ENCODE measurements at places on chromosomes 3 and 15.
A peak's percentile ranks its signal among the peaks of the same experiment; 100 is the strongest.

DNA sequence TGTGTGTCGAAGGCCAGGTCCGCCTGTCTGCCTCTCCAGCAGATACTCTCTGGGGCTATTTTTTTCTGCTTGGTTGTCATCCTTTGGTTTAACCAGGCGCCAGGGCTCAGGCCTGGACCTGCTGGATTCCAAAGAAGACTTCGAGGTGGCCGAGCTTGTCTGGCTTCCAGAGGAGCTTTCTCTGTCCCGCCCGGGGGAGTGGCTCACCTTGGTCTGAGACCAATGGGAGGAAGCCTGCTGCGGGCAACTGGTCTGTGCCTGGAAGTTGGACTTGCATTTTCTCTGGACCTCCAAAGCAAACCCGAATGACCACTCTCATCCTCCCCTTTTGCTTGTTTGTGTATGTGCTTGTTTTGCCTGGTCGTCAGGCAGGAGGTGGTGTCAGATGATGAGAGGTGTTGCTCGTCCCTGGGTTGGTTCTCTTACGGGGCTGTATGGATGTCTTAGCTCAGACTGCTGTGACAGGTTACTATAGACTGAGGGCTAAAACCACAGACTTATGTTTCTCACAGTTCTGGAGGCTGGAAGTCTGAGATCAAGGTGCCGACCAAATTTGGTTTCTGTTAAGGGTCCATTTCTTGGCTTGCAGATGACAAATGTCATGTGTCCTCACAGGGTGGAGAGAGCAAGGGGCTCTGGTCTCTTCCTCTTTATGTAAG is 19.3 kb downstream of the IGF1R start:
- DNase-seq: no peak

- no peak for DNase-seq
Measured at GRCh38 chr3:133830071-133830470, 24.5 kb downstream of the SRPRB start.

DNA sequence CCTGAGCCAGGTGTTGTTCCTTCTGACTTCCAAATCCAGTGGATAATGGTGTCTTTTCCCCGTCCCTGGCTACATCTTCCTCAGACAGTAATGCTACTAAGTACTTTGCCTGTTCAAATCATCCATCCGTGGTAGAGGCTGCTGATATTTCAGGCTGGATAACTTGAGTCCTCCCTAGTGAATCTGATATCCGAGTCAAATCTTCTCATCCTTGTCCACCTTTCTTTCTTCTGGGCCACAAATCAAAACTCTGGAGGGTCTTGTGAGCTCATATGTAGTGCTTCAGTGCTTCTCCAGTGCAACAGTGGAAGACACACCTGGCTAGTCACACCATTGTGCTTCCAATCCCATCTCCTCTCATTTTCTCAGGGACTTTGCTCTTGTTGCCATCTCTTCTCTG is 11.2 kb downstream of the SH3GL3 start:
- no peak for DNase-seq

DNA sequence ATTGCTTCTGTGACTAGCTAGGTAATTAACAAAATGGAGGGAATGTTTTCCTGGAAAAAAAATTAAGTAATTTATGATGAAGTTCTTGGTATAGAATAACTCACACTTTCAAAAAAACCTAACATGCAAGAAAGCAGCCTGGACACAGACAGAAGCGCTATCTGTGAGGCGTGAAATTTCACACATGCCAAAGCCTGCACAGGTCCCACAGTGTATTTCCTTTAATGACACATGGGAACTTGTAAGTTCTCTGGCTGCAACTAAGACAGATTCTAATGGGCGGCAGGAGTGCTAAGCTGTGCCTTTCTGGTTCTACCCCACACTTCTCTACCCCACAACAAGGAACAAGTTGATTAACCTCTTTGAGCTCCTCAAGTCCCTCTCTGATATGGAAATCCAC is 84.9 kb upstream of the NEO1 start:
- DNase-seq: no peak

- peak; percentile 78 for DNase-seq
Measured at GRCh38 chr3:184582646-184583577, 21.3 kb downstream of the EPHB3 start.

DNA sequence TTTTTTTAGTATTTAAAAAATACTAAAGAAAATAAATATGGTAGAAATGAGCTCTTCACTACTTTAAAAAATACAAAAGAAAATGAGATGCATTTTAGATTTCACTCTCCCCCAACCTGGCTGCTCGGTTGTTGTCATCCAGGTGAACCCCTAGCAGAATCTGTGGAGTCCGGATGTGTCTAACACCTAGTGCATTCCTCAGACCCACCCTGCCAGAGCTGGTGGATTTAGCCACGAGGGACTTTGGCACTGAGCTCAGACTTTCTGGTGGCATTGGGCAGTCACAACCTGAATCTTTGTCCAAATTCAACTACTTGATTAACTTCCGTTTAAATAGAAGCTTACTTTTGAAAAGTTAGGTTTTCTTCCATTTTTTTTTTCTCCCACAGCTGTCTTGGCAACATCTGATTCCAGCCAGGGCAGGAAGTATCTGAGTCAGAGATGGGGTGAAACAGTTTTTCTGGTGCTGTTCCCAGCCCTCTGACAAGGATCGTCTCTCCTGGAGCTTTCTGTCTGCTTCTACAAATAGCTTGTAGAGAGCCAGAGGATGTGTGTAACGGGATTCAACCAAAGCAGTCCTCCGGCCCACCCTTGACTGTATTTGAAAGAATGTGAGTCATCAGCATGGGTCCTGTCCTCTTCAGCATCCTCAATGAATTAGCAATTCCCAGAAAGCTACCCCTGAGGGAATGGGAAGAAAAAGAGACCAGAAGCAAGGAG is 301.8 kb upstream of the MCTP2 start:
- DNase-seq: peak; percentile 93

- no peak for DNase-seq
Measured at GRCh38 chr3:26460985-26461384, 161.6 kb upstream of the LRRC3B start.

DNA sequence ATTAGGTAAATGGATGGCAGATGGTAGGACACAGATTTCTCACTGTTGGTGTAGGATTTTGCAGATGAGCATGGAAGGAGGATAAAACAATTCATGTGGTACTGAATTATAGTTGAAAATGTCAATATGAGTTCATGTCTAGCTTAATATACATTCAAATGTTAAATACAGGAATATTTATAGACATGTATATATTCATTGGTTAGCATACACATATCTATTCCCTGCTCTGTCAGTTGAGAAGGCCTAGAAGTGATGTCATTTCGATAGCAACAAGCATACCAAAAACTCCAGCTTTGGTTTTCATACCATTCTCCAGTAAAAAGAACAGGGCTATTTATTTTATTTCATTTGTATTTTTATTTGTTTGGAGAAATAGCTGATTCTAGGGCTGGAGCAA is 497.1 kb downstream of the EPHB1 start:
- no peak for DNase-seq

GRCh38 chr3:193991666-193992424 is 144.1 kb upstream of the HES1 start:
- no peak for DNase-seq

- no peak for DNase-seq
Measured at GRCh38 chr15:85910834-85911233, 116.1 kb upstream of the KLHL25 start.

DNA sequence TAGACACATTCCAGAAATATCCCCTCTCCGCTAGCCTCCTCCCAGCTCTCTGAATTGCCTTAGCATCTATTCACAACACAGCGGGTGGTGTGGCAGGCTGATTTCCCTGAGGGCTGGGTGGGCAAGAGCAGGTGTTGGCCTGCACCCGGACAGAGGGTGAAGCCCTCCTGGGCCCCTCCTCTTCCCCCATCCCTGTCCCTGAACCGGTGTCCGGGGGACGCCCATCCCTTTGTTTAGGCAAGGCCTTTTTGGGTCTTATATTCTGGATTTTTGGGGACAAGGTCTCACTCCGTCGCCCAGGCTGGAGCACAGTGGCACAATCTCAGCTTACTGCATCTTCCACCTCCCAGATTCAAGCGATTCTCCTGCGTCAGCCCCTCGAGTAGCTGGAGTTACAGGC is 55.2 kb upstream of the KLHL25 start:
- DNase-seq: no peak

DNA sequence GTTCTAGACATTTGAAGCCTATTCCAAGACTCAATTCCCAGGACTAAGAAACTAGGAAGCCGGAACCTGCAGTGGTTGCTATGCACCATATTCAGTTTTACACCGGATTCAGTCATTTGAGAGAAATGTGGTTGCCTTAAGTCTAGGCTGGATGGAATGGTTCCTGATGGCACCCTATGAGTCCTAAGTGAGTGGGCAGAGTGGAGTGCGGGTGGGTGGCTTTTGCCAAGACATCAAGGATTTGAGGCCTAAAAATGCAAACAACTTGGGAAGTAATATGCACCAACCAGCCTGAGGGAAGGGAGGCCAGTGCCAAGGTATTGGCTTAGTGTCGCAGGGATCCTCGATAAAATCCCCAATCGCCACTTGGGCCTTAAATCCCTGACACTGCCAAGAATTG is 4.2 kb upstream of the CD276 start:
- DNase-seq: no peak

DNA sequence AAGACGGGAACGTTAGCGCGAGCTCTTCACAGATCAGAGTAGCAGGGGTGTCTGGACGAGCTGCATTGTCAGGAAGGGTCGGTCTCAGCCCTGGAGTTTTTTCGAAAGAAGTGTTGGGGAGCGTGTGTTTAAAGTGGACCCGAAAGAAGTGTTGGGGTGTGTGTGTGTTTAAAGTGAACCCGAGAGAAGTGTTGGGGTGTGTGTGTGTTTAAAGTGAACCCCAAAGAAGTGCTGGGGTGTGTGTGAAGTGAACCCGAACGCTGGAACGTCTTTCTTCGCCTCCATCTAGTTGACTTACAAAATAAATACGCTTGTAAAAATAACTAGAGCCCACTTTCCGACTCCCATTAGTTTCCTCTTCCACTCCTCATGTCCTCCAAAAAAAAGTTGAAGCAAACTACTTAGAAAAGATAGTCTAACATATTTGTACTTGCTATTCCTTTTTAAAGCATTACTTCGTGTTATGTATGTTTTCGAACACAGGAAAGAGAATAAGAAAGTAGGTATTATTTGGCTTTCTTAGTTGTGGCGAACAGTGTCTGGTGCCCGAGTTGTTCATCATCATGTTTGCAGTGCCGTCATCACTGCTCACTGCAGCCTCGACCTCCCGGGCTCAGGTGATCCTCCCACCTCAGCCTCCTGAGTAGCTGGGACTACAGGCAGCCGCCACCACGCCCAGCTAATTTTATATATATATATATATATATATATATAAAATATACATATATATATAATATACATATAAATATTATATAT is 1.0 kb downstream of the LRCH3 start:
- DNase-seq: peak; percentile 32

DNA sequence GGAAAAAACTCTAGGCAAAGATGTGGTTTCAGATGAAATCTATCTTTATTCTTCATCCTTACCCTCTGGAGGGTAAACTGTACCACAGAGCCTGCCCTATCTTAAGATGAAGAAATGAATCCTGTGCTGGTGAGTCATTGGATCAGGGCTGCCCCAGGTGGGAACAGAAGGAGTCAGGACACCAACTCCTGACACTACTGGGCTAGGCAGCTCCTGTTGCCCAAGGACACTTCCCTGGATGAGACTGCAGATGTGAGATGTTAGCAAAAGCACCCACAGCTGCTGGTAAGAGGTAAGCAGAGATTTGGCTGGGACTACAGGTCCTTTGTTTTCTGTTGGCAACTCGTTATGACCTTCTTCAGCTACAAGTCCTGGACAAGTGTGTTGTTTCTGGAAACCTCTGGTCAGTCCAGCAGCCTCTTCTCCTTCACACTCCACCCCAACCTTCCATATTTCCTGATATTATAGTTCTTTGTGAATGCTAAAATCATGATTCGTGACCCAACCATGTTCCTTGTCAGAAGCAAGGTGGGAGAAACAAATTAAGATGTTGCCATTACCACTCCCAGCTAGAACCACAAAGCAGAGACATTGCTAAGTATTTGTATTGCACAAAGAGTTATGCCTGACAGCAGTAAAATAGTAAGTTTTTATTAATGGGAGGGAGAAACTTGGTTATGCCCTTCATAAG is 104.2 kb upstream of the TGFBR2 start:
- no peak for DNase-seq

DNA sequence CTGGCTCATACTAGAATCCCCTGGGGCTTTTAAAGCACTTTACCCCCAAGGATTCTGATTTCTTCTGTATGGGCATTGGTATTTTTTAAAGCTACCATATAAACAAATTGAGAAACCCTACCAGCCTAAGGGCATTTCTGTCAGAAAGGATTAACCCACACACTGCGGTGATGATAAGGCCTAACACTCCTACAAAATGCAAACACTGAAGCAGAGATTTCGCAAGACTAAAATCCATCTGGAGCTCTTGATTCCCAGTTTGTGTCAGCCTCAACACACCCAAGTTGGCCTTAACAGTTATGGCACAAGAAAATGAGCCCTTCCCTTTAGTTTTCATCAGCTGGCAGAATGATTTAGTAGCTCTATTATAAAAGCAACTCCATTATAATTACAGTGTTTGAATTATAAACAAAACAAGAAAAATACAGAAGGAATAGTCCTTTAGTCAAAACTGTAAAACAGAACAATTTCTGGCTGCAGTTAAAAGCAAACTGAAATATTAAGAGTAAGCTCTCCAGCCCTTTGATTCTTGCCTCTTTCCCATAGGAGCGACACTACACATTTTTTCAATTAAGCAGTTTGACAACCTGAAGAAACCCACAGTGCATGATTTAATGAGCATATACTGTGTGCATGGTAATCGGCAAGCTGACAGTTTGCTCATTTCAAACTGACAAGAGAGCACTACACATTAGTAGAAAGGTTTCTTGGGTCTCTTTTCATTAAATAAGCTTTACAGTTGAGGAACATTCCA is 441.2 kb downstream of the FHIT start:
- no peak for DNase-seq

GRCh38 chr3:72176537-72177041 is 391.6 kb upstream of the PROK2 start:
- DNase-seq: no peak

DNA sequence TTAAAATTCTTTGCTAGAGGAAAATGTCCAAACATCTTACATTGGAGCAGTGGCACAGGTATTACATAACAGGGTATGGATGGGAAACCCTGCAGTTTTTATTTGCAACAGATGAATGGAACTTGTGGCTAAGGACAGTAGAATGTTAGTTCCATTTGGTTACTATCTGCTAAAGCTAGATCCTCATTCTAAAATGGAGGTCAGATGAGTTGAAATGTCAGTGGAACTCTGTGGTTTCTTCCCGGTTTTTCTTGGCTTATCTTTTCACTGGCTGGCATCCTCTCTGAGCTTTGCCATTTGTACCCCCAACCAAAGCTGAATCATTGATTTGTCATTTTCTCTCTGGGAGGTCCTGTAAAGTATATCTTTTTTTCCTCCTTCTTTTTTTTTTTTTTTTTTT is 68.9 kb downstream of the ARMC8 start:
- no peak for DNase-seq

GRCh38 chr15:51737522-51738305 is at the start of gene LYSMD2:
LYSMD2 (minus strand) TSS chr15:51737655; CDS start chr15:51737622, 33 bp downstream.
- peak; percentile 70 for DNase-seq

- no peak for DNase-seq
Measured at GRCh38 chr15:94858011-94858410, 626.6 kb downstream of the MCTP2 start.

- DNase-seq: peak; percentile 56
Measured at GRCh38 chr3:43994657-43995546, 246.8 kb upstream of the TOPAZ1 start.

Data from AG08395 (cell line).